ENCODE measurements at places on chromosomes 3 and 15. TPM values are rescaled to one million over a fixed set of nuclear protein-coding genes. Genes with fewer than 3 reads are reported as not detected.

- H3K4me3 ChIP-seq: no peak overlapping the region
- peaks cover 21% of the 10 kb centered on the region for H3K27me3 ChIP-seq
- no peaks in the 10 kb centered on the region for H3K36me3 ChIP-seq
- DNase-seq: no peak
- no peak overlapping the region for H3K27ac ChIP-seq
Observed at GRCh38 chr15:73771385-73772045, 18.4 kb upstream of the INSYN1 start.

DNA sequence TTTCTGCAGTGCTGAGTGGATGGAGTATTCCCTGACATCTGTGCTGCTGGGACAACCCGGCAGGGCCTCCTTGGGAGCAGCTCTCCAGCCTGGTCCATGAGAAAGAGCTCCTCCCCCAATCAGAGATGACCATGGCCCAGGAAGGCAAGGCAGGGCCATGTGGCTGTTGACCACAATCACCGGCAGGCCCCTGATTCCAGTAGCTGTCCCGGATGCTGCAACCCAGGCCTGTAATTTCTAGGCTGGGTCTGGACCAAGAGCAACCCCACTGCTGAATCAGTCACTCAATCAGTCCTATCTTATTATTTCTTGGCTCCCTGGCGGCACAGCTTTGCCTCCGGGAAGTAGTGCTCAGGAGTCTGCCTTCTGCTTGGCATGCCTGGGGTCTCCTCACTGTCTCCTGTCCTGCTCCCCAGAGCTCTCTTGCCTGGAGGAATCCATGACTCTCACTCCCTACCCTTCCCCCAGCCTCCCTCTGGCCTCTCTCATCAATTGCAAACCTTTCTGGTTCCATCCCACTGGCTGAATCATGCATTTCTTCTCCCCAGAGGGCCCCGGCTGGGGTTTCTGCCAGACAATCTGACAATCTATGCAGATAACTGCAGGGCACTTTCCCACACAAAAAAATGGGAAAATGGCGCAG is 32.6 kb upstream of the ITGA11 start:
- H3K4me3 ChIP-seq: no peak overlapping the region
- peaks cover 24% of the 10 kb centered on the region for H3K4me1 ChIP-seq
- no peaks in the 10 kb centered on the region for H3K36me3 ChIP-seq
- DNase-seq: peak; percentile 85

DNA sequence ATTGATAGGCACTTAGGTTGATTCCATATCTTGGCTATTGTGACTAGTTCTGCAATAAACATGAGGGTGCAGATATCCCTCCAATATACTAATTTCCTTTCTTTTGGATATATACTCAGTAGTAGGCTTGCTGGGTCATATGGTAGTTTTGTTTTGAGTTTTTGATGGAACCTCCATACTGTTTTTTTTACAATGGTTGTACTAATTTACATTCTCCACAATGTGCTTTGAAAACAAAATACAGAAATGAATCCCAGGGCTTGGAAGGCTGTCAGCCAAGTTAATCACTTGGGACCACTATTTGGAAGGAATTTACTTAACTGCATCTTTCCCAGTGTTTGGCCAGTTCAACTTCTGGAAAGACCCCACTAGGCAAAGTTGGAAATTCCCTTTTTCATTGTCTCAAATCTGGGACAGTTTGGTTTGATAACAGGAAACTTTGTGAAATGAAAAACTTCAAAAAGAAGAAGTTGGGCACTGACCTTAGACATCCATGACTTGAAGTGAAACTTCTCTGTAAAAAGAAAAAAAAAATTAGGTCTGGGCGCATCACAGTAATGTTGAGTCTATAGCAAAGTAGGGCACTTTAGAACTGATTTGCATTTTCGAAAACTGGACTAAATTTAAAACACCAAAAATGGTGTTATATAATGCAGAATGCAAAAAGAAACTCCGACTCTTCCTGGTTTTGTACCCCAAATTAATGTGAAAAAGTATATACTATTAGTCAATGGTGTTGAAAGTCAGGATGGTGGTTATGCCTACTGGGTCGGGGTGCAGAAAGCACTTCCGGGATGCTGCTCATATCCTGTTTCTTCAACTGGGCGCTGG is 6.0 kb downstream of the CTSH start:
- H3K27ac ChIP-seq: no peak overlapping the region
- DNase-seq: no peak
- no peaks in the 10 kb centered on the region for H3K4me1 ChIP-seq
- H3K36me3 ChIP-seq: no peaks in the 10 kb centered on the region
- H3K4me3 ChIP-seq: no peak overlapping the region

- no peaks in the 10 kb centered on the region for H3K27me3 ChIP-seq
- peaks cover 54% of the 10 kb centered on the region for H3K4me1 ChIP-seq
- no peaks in the 10 kb centered on the region for H3K36me3 ChIP-seq
- no peak overlapping the region for H3K4me3 ChIP-seq
Observed at GRCh38 chr15:70799667-70800450, 36.5 kb upstream of the UACA start.

- H3K27ac ChIP-seq: no peak overlapping the region
- H3K4me3 ChIP-seq: no peak overlapping the region
- H3K36me3 ChIP-seq: no peaks in the 10 kb centered on the region
- H3K27me3 ChIP-seq: peaks cover 37% of the 10 kb centered on the region
Observed at GRCh38 chr3:127929818-127930413, 14.9 kb downstream of the KBTBD12 start.

DNA sequence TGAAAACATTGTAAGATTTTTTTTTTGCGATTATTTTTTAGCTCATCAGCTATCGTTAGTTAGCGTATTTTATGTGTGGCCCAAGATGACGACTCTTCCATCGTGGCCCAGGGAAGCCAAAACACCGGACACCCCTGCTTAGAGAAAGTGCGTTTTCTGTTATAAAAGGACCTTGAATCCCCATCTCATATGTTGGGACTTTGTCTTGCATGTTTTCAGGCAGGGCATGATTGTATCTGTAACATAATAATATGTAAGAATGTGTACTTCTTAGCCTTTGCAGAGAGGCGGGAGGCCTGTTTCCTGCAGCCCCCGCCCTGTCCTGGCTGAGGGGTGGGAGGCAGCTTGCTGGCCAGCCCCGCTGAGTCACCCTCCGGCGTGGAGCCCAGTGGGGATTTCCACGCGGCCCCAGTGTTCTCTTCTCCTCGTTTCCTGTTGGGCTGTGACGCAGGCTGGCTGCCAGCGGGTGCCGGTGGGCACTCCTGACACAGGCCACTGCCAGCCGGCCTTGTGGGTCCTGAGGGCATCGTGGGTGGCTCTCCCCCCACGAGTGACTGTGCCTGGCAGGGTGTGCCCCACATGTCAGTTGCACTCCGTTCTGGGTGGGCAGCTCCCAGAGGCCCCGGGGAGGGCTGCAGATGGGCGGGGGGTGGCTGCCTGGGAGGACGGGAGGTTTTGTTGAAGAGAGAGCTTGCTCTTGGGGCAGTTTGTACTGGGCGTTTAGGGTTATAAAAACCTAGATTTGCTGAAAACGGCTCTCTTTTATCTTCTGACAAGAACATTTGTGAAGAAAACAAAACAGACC is 55.6 kb downstream of the SMAD3 start:
- no peaks in the 10 kb centered on the region for H3K36me3 ChIP-seq
- peak overlapping the region; percentile 88 for H3K27ac ChIP-seq
- DNase-seq: peak; percentile 90
- H3K27me3 ChIP-seq: no peaks in the 10 kb centered on the region
- H3K4me3 ChIP-seq: peak overlapping the region; percentile 18
- H3K4me1 ChIP-seq: peaks cover 79% of the 10 kb centered on the region

DNA sequence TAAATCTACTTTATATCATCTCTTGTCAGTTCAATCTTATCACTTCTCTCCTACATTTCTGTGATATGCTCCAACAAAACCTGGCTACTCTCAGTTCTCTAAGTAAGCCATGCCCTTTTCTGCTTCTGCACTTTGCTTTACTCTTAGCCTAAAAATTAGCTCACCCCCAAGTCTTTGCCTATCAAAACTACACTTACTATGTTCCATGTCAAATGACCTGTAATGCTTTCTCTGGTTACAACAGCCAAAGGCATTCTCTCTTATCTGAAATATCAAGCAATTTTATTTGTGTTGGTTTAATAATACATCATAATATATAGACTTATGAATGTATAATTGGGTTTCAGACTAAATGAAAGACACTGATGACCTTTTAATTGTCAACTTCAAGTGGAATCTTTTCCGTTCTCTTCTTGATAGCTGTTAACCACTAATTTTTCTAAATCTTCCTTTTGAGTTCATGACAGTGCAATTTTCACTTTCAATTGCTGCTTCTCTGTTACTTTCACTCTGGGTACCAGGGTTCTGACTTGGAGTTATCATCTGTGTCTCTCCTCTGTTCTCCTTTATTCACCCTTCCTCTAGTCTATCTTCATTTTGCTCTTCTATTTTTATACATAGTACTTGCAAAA is 619.0 kb upstream of the GOLIM4 start:
- H3K27me3 ChIP-seq: no peaks in the 10 kb centered on the region
- H3K27ac ChIP-seq: no peak overlapping the region
- H3K4me1 ChIP-seq: no peaks in the 10 kb centered on the region
- H3K4me3 ChIP-seq: no peak overlapping the region
- no peaks in the 10 kb centered on the region for H3K36me3 ChIP-seq

DNA sequence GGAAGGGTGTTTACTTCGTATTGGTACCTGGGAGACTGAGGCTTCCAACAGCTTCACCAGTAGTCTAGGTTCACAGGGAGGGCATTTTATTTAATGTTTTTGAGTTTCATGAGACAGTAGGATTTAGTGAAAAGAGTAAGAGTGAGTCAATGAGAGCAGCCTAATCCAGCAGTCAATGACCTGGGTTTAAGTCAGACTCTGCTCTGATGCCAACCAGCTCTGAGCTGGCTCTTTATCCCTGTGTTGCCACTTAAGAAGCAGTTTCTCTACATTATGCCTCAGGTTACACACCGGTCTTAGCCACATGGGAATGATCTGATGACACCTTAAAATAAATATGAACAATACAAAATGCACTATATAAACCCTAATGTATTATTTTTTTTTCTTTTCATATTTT is 59.4 kb upstream of the KCNMB2 start:
- H3K36me3 ChIP-seq: no peaks in the 10 kb centered on the region
- no peaks in the 10 kb centered on the region for H3K4me1 ChIP-seq
- DNase-seq: peak; percentile 19
- peaks cover 7% of the 10 kb centered on the region for H3K27me3 ChIP-seq
- no peak overlapping the region for H3K4me3 ChIP-seq

- H3K27ac ChIP-seq: no peak within 1 kb of the TSS
- peak within 1 kb of the TSS; percentile 73 for H3K4me3 ChIP-seq
- H3K36me3 ChIP-seq: no peaks in the 10 kb centered on the region
Observed at GRCh38 chr3:62373215-62373614, at the start of gene FEZF2. TSS of gene FEZF2 (minus strand) at chr3:62373550. CDS start at chr3:62372868, 682 bp downstream.

DNA sequence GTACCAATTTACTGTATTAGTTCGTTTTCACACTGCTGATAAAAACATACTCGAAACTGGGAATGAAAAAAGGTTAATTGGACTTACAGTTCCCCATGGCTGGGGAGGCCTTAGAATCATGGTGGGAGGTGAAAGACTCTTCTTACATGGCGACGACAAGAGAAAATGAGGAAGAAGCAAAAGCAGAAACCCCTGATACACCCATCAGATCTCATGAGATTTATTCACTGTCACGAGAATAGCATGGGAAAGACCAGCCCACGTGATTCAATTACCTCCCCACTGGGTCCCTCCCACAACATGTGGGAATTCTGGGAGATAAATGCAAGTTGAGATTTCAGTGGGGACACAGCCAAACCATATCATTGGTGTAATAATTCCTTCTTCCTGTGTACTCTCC is 69.6 kb downstream of the C3orf20 start:
- peaks cover 19% of the 10 kb centered on the region for H3K27me3 ChIP-seq
- no peaks in the 10 kb centered on the region for H3K36me3 ChIP-seq
- no peak overlapping the region for H3K4me3 ChIP-seq
- no peaks in the 10 kb centered on the region for H3K4me1 ChIP-seq

- H3K36me3 ChIP-seq: no peaks in the 10 kb centered on the region
- DNase-seq: no peak
- no peak overlapping the region for H3K27ac ChIP-seq
Observed at GRCh38 chr15:98686983-98687382, 38.6 kb downstream of the IGF1R start.

DNA sequence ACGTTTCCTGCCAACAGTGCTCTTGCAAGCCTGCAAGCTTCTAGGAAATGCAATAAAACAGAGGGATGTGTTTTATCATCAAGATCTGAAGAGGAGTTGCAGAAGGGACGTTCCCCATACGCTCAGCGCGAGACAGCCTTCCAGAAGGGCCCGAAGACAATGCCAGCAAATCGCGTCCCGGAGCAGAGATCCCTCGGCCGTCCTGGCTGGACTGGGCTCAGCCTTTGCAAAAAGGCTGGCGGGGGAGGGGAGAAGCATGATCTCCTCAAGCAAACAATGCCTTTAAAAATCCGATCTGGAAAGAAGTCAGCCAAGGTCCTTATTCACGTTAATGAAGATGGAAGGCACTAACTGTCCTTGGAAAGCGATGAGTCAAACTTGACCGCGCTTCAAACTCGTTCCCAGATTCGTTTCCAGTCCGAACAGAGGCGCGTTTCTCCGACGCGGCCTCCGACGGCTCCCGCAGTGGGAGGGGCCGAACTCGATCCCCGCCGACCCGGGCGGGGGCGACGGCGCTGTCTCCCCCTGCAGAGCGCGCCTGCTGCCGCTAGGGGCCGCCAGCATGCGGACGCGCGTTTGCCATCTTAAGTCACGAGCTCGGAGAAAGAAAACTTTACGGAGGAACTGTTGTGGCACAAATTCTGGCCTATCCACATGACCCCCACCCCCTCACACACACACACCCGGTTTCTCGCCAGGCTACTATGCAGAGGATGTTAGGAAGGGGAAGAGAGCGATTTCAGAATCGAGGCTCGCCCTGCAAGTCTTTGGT is 5.5 kb downstream of the BCL6 start:
- no peaks in the 10 kb centered on the region for H3K27me3 ChIP-seq
- DNase-seq: peak; percentile 92
- peaks cover 49% of the 10 kb centered on the region for H3K4me1 ChIP-seq
- H3K4me3 ChIP-seq: peak overlapping the region; percentile 96
- H3K27ac ChIP-seq: peak overlapping the region; percentile 97

DNA sequence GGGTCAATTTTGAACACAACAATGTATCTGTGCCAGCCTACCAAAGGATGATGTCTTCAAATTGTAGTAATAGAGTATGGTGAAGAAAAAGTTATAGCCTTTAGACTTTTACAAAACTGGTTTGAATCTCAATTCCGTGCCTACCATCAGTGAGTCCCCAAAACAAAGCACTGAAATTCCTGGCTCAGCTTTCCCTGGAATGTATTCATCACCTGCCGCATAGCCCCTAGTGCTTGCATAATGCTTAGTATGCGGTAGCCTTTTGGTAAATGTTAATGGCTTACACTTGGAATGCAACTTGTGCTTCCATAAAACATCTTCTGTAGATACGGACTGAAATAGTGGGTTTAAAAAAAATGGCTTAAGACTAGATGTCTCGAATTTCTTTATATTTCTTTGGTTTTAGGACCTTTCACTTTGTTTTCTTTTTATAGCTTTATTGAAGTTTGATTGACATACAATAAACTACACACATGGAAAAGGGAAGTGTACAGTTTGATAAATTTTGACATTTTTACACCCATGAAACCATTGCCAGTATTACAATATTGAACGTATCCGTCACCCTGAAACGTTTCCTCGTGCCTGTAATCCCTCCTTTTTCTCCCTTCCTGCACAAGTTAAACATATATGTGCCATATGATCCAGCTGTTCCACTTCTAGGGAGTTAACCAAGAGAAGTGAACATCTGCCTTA is 12.1 kb downstream of the SACM1L start:
- no peaks in the 10 kb centered on the region for H3K4me1 ChIP-seq
- no peak overlapping the region for H3K4me3 ChIP-seq
- H3K27ac ChIP-seq: no peak overlapping the region
- H3K36me3 ChIP-seq: peaks cover 11% of the 10 kb centered on the region

KLHL40 gene
- total RNA-seq: not detected

FEZF2 gene
- not detected for total RNA-seq

DNAH1 gene
- 4.0 TPM for total RNA-seq

CHST13 gene
- total RNA-seq: not detected

CCDC39 gene
- total RNA-seq: not detected

DCUN1D1 gene
- 28.5 TPM for total RNA-seq

GOLGA6L7 gene
- total RNA-seq: not detected

FGF7 gene
- total RNA-seq: 351 TPM

KCNMB3 gene
- 0.38 TPM for total RNA-seq

TMEM45A gene
- 87.7 TPM for total RNA-seq

OSTN gene
- total RNA-seq: not detected

Data from GM23248 (cell line).